ENCODE measurements at places on chromosomes 16 and 17. TPM values are rescaled to one million over a fixed set of nuclear protein-coding genes. Genes with fewer than 3 reads are reported as not detected.

Gene EXOC7
- 78.4 TPM for total RNA-seq

Gene ADAP2
- total RNA-seq: 15.6 TPM

Gene GPR139
- not detected for total RNA-seq

Gene SNAI3
- total RNA-seq: 0.81 TPM

Gene KRT24
- total RNA-seq: not detected

- DNase-seq: no peak
Observed at GRCh38 chr16:25596194-25596593, 95.6 kb upstream of the HS3ST4 start.

- no peak for DNase-seq
Observed at GRCh38 chr17:51524524-51524923, 264.2 kb downstream of the UTP18 start.

- no peak for DNase-seq
Observed at GRCh38 chr17:75979705-75980187, 706 bp downstream of the TEN1 start.

- no peak for DNase-seq
Observed at GRCh38 chr17:31631766-31632165, 227.3 kb downstream of the COPRS start.

- DNase-seq: no peak
Observed at GRCh38 chr17:2233441-2233947, 70.1 kb downstream of the SMG6 start.

DNA sequence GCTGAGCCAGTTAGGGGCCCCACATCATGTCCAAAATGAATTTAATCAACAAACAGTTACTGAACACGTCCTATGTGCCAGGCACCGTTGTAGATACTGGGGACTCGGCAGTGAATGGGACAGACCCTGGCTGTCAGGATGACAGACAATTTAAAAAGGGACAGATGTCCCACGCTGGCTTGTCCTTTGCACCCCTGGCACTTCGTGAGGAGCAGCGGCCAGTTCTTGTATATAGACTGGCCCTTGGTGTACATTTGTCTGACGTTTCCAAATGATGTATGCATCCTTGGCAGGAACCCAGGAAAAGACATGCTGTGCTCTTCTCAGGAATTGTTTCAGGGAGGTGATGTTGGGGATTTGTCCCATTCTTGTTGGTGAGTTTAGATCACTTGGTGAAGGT, 21.1 kb downstream of the IL4R start:
- no peak for DNase-seq

GRCh38 chr16:51151961-51152663, 1.0 kb upstream of the SALL1 start:
- DNase-seq: peak; percentile 65

GRCh38 chr17:31841850-31842194, 17.2 kb downstream of the COPRS start:
- no peak for DNase-seq

- DNase-seq: peak; percentile 93
Observed at GRCh38 chr17:45123930-45124796, 8.2 kb downstream of the PLCD3 start.

DNA sequence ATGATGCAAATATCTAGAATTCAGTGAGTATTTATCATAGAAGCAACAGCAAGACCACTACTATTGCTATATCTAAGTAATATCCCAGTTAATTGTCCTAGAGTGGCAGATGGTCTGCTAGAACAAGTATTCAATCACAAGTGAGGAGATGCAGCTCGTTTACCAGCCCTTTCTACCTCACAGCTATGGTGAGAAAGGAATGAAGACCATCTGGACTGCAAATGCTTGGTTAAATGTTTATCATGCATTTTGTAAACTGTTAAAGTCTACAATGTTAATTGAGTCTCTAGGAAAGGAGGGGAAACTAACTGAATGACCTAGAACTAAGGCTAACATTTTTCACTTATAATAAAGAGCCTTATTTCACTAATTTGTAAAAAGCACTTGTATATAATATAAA, 52.5 kb downstream of the CNOT1 start:
- DNase-seq: no peak

- DNase-seq: no peak
Observed at GRCh38 chr16:84808826-84809225, 11.0 kb upstream of the CRISPLD2 start.

- DNase-seq: no peak
Observed at GRCh38 chr17:49209061-49209571, 1.3 kb downstream of the GNGT2 start.

- DNase-seq: no peak
Observed at GRCh38 chr17:57405491-57406072, 149.3 kb downstream of the MSI2 start.

DNA sequence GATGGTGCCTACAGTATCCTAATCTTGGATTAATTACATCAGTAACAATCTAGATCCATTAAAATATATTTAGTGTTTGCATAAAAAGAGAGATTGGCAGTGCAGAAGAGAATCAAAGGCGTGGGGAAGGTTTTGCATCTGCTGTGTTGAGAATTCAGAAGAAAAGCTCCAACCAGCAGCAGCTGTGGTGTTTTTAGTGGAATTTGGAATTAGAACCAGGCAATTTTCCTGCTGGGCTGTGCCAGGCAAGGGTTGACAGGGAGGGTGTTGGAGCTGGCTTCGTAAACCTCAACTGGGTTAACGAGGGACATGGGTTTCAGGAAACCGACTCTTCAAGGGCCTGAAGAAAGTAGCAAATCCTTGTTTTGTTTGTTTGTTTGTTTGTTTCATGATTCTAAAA, 107.8 kb upstream of the WSCD1 start:
- no peak for DNase-seq

- DNase-seq: no peak
Observed at GRCh38 chr16:72749091-72749490, 298.8 kb downstream of the ZFHX3 start.

- no peak for DNase-seq
Observed at GRCh38 chr16:16045879-16046278, 96.5 kb downstream of the ABCC1 start.

- DNase-seq: no peak
Observed at GRCh38 chr16:66858740-66859396, 14.7 kb downstream of the CA7 start.

GRCh38 chr16:9092282-9092977, 986 bp downstream of the HAPSTR1 start:
- DNase-seq: peak; percentile 40

- DNase-seq: no peak
Observed at GRCh38 chr17:46023783-46024388, 24.8 kb downstream of the STH start.

DNA sequence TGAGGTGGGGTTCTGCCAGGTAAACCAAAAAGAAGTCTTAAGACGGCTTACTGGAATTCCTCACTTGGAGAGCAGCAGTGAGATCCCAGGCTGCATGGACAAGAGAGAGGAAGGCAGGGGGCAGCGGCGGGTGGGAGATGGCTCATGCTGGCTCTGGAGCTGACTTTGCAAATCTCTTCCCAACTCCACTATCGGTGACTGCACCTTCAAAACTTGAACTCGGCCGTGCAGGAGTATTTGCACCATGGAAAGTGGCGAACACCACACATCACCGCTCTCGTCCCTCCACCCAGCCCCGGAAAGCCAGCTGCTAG, 16.7 kb downstream of the CA5A start:
- no peak for DNase-seq

GRCh38 chr16:84611041-84611440, 6.8 kb downstream of the COTL1 start:
- no peak for DNase-seq

GRCh38 chr17:15888436-15888835, 56.5 kb upstream of the ADORA2B start:
- DNase-seq: no peak

Data from lower leg skin (tissue), 4 donors.